ENCODE measurements at places on chromosomes 5 and 9.

GRCh38 chr9:3099646-3100045 lies 255.8 kb upstream of the PUM3 start:
- DNase-seq = no peak

GRCh38 chr5:78923622-78923970 lies 61.5 kb downstream of the ARSB start:
- DNase-seq = no peak

DNA sequence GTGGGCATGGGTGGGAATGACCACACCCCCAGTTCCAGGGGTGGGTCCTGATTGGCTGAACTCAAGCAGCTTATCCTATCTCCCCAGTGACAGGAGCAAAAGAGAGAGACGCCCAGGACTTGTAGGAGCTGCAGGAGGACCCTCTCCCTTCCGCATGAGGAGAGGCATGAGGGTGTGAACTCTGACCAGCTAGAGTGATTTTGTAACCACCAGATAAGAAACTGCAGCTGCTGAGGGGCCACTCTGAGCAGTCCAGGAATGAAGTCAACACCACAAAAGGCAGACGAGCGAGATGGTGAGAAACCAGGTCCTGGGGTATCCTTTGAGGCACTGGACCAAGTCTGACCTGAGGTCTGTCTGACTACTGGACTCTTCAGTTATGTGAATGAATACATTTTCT lies 521.9 kb downstream of the BNC2 start:
- no peak for DNase-seq

- DNase-seq = peak; percentile 19
Observed at GRCh38 chr5:79857714-79858409, 133.2 kb downstream of the MTX3 start.

- no peak for DNase-seq
Observed at GRCh38 chr9:121199921-121200320, 1.7 kb downstream of the RAB14 start.

GRCh38 chr5:4989118-4989517 lies 151.0 kb upstream of the ADAMTS16 start:
- no peak for DNase-seq

DNA sequence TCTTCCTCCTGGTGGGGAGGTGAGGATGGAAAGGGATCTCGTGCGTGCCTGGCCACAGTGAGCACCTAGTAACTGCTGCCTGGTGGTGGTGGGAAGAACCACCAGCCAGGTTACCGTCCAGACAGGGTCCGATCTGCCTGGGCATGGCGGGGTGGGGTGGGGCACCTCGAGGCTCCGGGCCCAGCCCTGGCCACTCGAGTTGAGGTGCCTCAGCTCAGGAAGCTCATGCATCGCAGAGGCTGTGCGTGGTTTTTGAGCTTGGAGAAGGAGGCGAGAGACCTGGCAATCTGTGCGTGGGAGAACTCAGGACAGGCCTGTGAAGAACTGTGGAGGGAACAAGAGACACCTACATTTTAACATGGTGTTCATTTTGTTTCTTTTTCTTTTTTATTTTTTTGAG lies 31.0 kb upstream of the FIBCD1 start:
- no peak for DNase-seq

- peak; percentile 67 for DNase-seq
Observed at GRCh38 chr5:78779771-78780616, 131.4 kb upstream of the LHFPL2 start.

GRCh38 chr5:142016556-142016955 lies 3.7 kb upstream of the GNPDA1 start:
- DNase-seq = no peak

- DNase-seq = peak; percentile 71
Observed at GRCh38 chr5:31993165-31993961, 180.8 kb downstream of the GOLPH3 start.

- no peak for DNase-seq
Observed at GRCh38 chr5:23626961-23627360, 119.6 kb downstream of the PRDM9 start.

- DNase-seq = no peak
Observed at GRCh38 chr9:27090711-27091110, 18.3 kb upstream of the TEK start.

DNA sequence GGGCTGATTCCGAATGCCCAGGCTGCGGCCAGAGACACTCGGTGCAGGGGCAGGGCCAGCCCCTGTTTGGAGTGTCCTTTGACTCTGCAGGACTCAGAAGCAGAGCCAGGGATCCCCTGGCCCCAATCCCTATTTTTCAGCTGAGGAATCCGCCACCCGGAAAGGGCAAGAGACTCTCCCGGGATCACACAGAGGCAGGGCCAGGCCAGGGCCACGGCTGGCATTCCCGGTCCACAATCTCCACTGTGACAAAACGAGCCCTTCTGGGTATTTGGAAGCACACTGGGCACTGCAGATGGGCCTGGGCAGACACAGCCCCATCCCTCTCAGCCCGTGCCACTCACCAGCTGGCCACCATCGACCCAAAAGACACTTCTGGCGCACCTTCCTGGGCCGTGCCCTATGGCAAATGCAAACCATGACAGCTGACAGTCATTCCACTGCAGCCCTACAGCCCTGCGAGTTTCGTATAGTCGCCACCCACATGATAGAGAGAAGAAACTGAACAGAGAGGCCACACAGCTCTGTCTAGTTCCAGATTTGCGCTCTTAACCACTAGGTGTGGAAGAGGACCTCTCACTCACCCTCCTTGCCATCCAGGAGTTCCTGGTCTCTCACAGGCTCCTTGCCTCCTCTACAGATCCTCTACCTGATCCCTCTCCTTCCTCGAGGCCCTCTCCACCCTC lies 13.3 kb downstream of the NR5A1 start:
- no peak for DNase-seq

- no peak for DNase-seq
Observed at GRCh38 chr5:80181618-80182211, 74.1 kb downstream of the SERINC5 start.

- no peak for DNase-seq
Observed at GRCh38 chr5:27311544-27311943, 273.2 kb upstream of the CDH9 start.

- no peak for DNase-seq
Observed at GRCh38 chr5:158852622-158853021, 247.1 kb downstream of the EBF1 start.

DNA sequence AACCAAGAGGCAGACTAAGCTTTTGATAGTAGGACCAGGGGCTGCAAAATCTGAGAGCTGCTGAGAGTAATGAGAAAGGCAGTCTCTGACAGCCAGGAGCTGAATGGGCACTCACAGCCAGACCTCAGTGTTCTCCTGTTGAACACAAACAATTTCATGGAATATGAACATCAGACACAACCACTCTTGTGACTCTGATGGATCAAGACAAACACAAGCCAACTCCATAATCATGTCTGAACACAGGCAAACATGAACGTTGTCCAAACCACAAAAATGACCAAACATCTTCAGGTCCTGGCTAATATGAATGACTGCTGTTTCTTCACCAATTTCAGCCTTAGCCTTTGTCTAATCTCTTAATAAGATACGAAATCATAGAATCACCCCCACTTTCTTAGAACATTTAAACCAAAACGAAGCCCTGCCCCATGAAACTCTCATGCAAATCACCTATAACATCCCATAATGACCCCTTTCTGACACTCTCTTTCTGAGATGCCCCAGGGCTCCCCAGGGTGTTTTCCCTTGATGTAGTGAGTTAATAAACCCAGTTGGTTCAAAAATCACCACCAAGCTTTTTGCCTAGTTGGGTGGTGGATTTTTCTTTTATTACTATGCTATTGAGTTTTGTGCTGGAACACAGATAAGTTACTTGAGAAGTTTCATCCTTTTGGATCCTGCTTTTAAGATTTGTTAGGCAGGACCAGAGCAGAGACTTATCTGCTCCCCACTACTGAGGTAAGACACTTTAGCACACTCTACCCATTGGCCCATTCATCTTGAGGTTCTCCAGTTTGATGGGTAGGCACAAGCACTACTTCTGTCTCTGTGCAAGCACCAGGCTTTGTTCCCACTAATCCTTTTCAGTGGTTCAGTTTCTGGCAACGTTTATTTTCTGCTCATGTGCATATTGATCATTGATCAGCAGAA lies 5.9 kb upstream of the ERAP2 start:
- no peak for DNase-seq

- DNase-seq = no peak
Observed at GRCh38 chr5:87411973-87412629, 629 bp downstream of the CCNH start.

DNA sequence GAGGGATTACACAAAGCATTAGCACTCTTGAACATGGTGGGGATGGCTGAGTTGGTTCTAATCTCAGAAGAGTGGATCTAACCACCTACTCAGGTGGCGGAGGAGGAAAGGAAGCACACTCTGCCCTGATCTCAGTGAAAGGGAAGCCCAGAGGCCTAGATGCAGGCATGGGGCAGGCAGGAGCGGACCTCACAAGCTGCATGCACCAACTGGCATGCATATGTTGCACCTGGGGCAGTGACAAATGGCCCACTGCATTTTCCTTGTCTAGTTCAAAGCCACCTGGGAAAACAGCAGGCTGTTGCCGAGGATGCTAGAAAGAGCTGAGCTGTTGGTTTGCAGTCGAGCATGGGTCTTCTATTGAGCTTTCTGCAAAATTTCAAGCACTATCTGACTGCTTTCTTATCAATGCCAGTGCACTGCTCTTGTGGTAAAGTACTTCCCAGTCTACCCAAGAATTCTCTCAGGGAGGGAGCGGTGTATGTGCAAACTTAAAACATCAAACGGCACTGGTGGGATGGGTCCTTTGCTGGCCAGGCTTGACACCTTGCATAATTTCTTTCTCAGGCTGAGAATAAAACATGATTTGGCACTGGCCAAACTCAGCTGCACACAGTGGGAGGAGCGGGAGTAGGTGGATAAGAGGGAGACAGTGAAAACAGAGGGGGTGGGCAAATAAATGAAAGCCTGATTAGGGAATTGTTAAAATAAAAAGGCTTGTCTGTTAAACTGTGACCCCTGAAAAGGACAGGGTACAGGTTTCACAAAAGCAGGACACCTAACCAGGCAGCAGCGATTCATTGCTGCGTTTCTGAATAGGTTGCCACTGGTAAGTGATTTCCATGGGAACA lies 108.9 kb downstream of the MARCHF3 start:
- no peak for DNase-seq

GRCh38 chr5:170848033-170848432 lies 13.8 kb upstream of the RANBP17 start:
- DNase-seq = no peak

- DNase-seq = no peak
Observed at GRCh38 chr9:129027224-129027684, 877 bp downstream of the SH3GLB2 start.

- DNase-seq = no peak
Observed at GRCh38 chr5:59709346-59709821, 184.1 kb downstream of the PDE4D start.

DNA sequence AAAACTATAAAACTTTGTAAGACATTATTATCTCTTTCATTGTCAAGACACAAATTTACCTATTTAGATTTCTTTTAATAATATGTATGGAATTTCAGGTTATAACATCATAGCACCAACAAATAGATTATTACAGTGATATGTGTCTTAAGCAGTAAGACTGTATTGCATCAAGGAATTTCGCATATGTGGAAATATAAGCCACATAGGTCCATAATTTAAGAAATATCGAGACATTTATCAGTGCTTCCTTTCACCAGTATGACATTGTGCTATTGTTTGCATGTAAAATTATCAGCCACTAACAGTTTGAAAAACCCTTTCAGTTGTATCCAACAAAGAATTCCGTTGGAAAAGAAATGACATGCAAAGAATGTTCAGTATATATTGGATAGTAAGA lies 186.7 kb upstream of the RASA1 start:
- no peak for DNase-seq

DNA sequence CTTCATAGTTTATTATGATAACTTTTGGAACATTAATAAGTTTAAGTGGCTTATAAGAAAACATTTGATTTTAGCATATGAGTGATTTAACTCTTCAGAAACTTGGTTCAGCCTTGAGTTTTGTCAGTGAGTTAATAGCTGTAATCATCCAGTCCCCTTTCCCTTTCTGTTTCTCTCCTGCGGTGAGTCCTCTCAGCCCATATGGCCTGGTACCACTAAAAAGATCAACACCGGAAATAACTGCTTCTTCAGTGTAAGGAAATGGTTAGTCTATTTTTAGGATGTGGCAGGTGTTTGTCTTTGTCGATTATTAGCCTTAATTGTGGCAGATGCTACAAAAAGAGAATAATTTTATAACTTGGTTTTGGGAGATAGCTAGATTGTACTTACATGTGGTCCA lies 120.2 kb upstream of the GRHPR start:
- no peak for DNase-seq

- no peak for DNase-seq
Observed at GRCh38 chr5:135503871-135504270, 31.9 kb downstream of the NEUROG1 start.

DNA sequence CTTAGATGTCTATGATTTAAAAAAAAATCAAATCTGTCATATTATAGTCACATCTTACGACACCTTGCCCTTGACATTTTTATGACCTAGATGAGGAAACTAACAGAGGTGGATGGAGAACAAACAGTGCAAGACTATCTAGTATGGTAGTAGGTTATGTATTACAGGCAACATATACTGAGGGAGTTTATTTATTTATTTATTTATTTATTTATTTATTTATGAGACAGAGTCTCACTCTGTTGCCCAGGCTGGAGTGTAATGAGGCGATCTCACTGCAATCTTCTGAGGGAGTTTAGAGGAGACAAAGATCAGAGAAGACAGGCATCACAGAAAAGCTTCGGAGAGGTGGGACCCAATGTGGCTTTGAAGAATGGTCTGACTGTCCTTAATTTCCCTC lies 4.5 kb upstream of the PBX3 start:
- no peak for DNase-seq

GRCh38 chr5:2091921-2092320 lies 209.2 kb upstream of the IRX4 start:
- DNase-seq = no peak

DNA sequence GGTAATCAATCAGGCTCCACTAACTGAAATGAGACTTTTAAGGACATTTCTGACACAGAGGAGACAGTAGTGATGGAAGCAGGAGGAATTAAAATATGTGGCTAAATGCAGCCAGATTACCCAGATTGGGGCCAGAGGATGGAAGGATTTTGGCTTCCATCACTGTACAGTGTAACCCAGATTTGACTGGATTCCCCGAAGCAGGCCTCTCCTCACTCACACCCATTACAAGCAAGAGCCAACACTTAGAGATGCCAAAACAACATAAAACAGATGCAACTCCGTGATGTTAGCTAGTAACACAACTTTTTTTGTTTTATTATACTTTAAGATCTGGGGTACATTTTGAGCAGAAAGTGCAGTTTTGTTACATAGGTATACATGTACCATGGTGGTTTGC lies 17.6 kb downstream of the TEK start:
- DNase-seq = no peak

Measured in HS-5 (cell line).